Stimulated activated CD8-positive, alpha-beta memory T cell treated with anti-CD3 and anti-CD28 coated beads, Interleukin-2, amount 100 ng/mL, for 48 hours (primary cell): ENCODE measurements at places on chromosomes 11 and 22.

DNA sequence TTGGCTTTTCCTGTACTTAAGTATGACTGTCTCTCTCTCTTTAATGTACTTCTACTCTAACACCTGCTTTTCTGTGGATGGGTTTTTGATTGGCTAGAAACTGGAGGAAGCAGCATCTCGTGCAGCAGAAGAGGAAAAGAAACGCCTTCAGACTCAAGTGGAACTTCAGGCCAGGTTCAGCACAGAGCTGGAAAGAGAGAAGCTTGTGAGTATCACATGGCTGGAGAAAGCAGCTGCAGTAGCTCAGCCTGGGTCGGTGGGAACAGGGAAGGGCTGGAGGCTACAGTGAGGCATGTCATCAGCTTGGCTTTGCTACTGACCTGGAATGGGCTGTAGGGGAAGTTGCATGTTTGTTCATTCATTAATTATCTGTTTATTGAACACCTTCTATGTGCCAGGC is 74.2 kb downstream of the SWAP70 start:
- no peak for DNase-seq

DNA sequence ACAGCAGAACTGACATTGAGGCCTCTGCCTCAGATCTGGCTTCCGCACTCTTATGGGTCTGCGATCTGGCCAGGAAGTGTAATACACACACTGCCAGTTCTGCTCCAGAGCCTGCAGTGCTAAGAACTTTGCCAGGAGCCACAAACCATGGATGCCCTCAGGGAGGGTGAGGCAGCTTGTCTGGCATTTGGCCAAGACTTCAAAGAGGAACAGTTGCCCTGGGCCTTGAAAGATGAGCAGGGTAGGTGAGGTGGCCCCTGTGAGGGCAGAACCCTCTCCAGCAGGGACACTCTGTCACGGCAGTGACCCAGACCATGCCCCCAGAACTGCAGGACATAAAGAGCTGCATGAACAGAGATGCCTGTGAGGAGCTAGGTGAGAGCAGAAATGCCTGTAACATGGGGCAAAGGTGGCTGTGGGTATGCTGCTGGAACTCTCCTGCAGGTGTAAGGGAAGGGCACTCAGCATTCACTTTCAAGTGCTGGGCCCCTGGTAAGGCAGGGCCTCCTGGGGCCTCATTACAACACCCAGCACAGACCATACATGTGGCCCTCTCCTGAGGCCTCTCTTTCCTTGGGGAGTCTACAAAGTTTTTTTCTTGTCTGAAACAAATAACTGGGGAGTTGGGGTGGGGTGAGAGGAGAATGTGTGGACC is 47.3 kb downstream of the NEU3 start:
- DNase-seq: no peak

DNA sequence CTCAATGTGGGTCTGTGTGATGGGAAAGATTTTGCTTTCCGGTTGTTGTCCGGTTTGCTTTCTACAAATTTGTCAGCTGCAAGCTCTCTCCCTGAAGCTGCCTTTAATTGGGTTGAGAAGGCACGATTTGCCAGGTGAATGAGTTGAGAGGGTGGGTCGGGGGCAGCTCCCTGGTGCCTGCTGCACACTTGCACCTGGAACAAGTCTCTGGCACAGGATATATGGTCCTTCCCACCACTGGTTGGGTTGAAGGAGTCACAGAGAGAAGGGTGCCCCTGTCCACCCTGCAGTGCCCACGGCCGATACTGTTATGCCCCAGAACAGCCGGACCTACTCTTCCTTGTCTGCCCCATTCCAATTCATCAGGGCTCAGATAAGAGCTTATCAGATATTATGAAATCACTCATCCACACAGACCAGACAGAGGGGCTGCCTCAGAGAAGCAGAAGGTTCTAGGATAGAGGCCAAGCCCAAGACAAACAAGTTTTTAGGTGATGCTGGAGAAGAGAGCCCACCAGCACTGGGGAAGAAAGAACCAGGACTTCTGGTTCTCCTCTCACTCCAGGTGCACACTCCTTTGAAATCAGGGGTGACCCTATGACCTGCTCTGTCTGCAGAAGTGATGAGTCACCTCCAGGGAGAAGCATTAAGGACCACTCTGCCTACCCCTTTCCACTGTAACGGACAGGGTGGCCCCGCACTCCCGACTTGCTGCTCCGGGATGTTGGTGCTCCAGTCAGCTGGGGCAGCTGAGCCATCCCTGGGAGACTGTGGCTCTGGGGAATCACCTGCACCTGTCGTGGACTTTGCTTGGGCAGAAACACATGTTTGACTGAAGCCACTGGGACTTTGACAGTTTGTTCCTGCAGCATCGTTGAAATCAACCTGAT is 45.3 kb downstream of the RTL6 start:
- no peak for DNase-seq

GRCh38 chr11:118434553-118435289 is 1.6 kb upstream of the KMT2A start:
- DNase-seq: peak; percentile 22

- no peak for DNase-seq
Observed at GRCh38 chr11:95991101-95991500, 67.2 kb upstream of the MTMR2 start.

DNA sequence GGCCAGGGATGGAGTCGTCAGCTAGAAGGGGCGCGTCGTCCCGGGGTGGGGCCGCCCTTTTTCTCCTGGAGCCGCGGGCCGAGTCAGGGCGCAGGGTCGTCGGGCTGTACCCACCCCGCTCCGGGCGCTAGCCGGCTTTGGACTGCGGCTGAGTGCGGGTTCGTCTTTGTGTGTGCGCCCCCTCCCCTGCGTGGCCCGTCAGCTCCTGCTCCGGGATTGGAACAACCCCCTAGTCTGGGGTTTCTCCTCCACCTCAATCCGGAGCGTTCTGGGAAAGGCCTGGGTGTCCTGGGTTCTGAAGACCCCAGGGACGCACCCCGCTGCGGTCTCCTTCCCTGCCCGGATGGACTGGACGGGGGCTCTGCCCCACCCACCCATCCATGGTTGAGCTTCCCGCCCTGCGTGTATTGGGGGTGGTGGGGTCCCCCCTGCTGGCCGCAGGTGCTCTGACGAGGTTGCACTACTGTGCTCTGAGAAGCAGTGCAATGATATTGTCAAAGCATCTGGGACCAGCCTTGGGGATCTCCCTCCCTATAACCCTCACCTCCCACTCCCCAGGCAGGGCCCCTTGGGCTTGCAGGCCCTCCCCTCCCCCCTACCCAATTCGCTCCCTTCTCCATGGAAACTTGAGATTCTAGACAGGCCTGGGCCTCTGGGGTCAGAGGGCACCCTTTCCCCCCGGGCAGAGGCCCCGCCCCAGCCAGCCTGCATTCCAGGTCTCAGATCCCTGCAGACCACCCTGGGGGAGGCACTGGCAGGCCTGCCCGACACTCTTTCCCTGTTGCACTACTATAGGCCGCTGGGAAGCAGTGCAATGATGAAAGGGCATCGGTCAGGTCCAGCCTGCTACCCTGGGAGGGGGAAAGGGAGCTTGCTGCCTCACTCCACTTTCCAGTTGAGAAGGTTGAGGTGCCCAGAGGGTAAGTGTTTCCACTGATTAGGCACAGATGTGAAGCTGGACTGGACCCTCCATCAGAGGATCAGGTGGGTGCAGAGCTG is 10.7 kb downstream of the SDF2L1 start:
- DNase-seq: no peak

DNA sequence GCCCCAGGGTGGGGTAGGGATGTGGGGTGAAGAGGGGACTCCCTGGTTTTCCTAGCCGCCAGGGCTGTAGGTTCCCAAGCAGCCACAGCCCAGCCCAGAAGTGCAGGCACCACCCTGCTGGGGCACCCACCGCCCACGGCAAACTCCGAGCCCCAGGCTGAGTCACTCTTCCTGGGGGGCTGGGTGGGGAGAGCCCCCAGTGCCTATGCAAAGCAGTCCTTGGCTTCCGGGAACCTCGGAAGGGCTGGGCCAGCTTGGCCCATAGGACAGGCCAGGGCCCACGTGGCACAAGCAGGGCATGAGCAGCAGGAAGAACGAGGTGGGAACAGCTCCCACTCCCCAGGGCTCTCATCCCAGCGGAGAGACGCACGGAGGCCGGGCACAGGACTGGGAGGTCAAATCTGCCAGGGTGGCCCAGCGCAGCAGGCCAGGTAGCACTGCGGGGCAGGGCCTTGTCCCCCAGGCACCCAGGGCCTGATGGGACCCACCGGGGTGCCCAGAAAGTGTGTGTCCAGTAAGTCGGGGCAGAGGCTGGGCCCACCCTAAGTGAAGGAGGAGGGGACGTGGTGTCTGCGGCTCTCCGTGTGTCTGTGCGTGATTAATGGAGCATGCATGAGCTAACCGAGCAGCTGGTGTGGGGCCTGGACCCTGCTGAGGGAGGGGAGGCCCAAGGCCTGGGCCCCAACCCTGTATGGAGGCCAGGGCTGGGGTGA is 4.6 kb upstream of the IL17REL start:
- DNase-seq: peak; percentile 77

- no peak for DNase-seq
Observed at GRCh38 chr11:120612513-120613263, 101.1 kb downstream of the GRIK4 start.

DNA sequence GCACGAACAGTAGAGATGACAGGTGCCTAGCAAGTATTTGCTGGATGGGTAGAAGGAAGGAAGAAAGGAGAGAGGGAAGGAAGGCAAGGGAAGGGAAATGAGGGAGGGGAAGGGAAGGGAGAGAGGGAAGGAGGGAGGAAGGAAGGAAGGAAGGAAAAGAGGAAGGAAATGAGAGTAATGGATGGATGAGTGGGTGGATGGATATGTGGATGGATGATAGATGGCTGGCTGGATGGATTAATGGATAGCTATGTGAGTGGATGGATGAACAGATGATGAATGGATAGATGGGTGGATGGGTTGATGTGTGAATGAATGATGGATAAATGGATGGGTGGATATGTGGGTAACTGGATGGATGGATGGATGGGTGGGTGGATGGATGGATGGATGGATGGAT is 125.9 kb upstream of the FGF3 start:
- DNase-seq: no peak

GRCh38 chr11:96200243-96200642 is 142.8 kb downstream of the MAML2 start:
- DNase-seq: no peak

- DNase-seq: no peak
Observed at GRCh38 chr22:23065495-23066122, 4.7 kb upstream of the GNAZ start.

- no peak for DNase-seq
Observed at GRCh38 chr11:55719608-55720160, 53.6 kb upstream of the OR5D13 start.

- DNase-seq: no peak
Observed at GRCh38 chr11:67347964-67348749, 5.2 kb downstream of the POLD4 start.

DNA sequence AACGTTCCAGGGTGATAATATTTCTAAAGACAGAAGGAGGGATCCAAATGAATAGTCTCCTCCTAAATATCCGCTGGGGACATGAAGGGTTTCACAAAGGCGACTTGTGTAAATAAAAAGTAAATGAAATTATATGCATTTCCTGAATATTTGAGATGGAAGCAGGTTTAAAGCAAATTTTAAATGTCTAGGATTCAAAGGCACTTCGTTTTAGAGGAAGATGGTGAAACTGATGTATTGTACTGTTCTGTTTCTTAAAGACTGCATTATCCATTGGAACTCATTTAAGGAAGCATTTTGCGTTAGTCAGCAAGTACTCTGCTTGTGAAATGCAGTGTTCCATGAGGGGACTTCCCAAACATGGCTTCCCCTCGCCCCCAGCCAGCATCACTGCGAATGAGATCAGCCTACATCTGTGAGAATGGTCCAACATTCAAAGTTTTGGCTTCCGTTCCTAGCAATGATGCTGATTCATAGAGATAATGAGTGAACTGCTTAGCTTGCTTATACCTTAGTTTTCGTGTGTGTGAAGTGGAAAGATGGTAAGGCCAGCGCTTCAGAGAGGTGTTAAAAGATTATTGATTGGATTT is 1.5 kb downstream of the RAB39A start:
- no peak for DNase-seq

DNA sequence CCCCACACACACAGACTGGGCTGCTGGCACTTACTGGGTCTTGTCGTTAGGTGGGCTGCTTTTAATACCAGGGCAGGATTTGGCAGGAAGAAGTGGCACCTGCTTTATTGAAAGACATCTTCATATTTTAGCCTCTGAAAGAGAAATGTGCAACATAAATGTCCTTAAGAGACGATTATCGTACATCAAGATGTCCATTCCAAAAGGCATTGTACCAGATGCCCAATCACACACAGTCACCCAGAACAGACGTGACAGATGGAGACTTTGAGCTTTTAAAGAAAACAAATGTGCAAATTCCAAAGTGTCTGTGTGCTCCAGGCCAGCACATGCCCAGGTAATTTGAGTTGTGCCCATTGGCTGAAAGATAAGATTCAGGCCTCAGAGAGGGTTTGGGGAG is 155.7 kb downstream of the RRAS2 start:
- no peak for DNase-seq

DNA sequence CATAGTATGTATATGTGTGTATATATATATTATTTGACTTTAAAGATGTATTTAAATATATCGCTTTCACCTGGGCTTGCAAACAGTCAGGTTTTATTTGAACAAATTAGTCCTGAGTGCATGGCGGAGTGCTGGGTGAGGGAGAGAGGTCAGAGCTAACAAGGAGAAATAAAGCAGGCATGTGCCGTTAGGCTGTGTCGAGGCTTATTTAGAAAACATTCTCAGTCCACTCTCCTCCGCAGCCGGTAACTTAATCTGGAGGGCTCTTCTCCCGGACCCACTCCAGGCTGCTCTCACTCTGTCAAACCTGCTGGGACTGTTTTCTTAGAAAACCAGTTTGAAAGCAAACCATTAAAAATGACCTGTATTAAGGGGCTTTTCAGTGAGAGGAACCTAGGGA is 455.9 kb downstream of the MN1 start:
- DNase-seq: no peak

DNA sequence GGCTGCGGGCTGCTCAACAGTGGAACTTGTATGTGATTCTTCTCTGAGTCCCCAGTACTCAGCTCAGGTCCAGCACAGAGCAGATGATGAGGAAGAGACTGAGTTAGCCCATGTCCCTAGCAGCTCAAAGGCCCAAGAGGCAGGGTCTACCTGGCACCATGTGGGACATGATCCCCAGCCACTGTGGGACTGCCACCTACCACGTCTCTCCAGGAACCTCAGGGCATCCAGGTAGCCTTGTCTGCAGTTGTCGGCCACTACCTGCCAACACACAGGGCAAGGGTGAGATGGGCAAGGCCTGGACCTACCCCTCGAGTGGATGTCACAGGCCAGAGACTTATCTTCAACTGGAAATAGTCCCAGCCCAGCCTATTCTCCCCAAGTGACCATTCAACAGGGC is 4.4 kb downstream of the PNPLA5 start:
- no peak for DNase-seq
